Stimulated activated CD4-positive, alpha-beta T cell treated with anti-CD3 and anti-CD28 coated beads, Interleukin-2, amount 100 ng/mL, for 4 hours (primary cell): ENCODE measurements at places on chromosomes 7 and 10.

DNA sequence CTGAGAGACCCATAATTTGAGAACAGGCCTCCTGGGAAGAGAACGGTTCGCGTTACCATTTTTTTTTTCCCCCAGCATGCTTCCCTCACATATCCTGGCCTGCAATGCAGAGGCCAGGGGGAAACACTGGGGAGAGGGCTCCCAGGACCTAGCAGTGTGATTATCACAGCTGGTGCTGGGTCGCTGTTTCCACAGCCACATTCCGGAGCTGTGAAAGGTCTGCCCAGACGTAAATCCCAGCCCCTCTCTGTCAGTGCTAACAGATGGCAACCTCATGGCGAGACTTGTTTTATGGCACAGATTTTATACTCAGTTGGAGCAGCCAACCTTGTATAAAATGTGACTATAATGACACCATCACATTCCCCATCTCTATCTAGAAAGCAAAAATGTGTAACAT lies 150.5 kb downstream of the PLXDC2 start:
- DNase-seq: no peak

GRCh38 chr10:94274142-94274787 lies 88.5 kb downstream of the NOC3L start:
- no peak for DNase-seq

DNA sequence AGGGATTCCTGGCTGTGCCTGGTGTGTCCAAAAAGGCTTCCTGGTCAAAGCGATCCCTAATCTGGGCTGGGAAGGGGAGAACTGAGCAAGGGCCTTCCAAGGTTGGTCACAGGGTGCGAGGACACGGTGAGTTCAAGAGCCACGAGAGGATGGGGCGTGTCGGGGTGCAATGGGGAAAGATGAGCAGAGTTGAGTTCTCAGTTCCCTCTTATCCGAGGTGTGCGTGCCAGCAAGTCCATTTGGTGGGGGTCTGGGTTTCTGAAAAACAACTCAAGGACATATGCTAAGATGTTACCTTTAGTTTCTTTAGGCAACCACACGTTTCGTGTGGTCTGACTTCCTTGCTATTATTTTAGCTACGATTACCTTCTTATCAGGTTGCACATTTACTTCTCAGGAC lies 1.3 kb downstream of the ZNF775 start:
- DNase-seq: no peak

DNA sequence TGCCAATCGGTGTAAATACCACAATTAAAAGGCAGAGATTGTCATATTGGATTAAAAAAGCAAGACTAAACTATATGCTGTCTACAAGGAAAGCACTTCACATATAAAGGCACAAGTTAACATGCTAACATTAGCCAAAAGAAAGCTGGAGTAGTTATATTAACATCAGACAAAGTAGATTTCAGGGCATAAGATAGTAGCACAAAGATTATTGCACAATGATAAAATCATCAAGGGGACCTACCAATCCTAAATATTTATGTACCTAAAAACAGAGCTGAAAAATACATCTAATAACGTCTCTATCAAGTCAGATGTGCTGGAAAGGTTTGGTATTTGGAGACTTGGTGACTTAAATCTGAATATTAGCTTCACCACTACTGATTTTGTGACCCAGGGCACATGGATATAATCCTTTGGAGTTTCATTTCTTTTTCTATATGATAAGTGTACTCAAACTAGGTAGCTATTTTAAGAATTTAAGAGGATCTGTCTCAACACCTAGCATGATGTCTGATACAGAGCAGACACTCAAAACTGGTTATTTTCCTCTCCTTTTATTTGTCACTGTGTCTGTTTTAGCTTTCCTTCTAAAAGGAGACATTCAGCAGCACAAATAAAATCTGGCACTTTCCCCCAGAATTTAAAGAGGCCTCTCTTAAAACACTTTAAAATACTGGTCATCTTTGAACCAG lies 156.5 kb downstream of the DOCK4 start:
- no peak for DNase-seq

DNA sequence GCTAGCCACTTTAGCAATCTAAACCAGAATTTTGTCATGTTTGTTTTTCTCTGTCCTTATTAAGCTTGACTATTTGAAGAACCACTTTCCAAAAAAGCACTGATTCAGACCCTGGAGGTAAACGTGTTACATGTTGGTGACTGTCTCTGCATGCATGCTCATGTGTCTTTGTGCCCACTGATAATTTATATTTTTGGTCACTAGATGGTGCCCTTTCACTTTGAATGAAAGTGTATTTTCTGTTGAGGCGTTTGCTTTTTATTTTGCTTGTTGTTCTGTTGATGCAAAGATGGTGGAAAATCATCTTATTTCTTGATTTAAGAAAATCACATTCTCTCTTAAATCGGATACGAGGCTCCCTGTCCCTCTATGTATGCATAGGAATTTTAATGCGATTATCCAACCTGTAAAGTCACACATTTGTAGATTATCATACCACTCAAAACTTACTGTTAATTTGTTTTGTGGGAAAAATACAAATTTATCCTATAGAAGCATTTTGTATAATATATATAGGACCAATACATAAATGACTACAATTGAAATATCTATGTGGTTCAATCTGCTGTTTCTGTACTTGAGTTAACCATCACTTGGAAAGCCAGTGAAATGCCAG lies 269.3 kb downstream of the BICC1 start:
- no peak for DNase-seq

- no peak for DNase-seq
Observed at GRCh38 chr7:148835854-148836253, 48.2 kb downstream of the EZH2 start.

DNA sequence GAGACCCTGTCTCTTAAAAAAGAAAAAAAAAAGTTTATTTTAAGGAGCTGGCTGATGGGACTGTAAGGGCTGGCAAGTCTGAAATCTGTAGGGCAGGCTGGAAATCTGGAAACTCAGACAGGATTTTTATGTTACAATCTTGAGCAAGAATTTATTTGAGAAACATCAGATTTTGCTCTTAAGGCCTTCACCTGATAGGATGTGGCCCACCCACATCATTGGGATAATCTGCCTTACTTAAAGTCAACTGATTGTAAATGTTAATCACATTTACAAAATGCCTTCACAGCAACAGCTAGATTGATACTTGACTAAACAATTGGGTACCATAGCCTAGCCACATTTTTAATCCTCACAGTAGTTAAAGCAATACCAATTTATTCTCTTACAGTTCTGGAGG lies 11.5 kb downstream of the MINDY4 start:
- DNase-seq: no peak
